LHCN-M2 (cell line): ENCODE measurements at places on chromosomes 1 and 21.

- DNase-seq, result no peak
Observed at GRCh38 chr1:170583186-170583585, 51.2 kb downstream of the GORAB start.

GRCh38 chr21:34215911-34216717 lies 142.7 kb downstream of the MRPS6 start:
- DNase-seq, result no peak

GRCh38 chr1:72431810-72432209 lies 149.5 kb upstream of the NEGR1 start:
- peak; percentile 22 for DNase-seq

DNA sequence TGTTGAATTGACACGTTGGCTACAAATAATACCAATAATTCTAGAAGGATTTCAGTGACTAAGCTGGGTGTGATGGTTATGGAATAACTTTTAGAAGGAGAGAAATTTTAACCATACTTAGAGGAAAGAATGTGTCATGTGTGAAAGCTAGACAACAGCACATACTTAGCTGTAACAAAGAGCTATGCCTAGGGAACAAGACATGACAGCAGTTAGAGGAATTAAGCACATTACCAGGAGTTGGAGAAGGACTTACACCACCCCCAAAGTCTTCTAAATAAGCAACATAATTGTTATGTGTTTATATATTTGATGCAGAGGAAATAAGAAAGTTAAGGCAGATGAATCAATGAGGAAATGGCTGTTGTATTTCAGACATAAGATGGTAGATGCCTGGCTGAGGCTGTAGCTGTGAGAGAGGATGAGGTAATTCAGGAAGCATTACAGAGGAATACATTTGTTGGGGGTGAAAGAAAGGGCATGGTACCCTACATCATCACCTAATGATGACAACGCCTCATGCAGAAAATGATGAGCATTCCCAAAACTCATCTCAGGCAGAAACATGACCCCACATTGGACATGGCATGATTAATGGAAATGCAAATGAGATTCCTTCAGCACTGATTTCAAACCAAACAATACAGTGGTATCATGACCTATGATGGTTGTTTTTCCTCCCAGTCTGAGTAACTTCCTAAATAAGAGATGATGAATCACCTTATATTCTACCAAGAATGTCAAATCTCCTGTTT lies 211.5 kb downstream of the LHX8 start:
- no peak for DNase-seq

- no peak for DNase-seq
Observed at GRCh38 chr1:12171206-12172041, 4.6 kb downstream of the TNFRSF1B start.

GRCh38 chr1:3233551-3233950 lies 164.5 kb downstream of the PRDM16 start:
- DNase-seq, result no peak

GRCh38 chr1:68178821-68179490 lies 53.4 kb downstream of the WLS start:
- peak; percentile 71 for DNase-seq

GRCh38 chr1:53174971-53175913 lies 21.4 kb upstream of the CPT2 start:
- DNase-seq, result no peak

GRCh38 chr21:14270631-14271030 lies 54.7 kb downstream of the RBM11 start:
- DNase-seq, result no peak

- DNase-seq, result no peak
Observed at GRCh38 chr1:162564762-162565218, 3.3 kb downstream of the UAP1 start.

- peak; percentile 14 for DNase-seq
Observed at GRCh38 chr1:218917656-218918055, 256.0 kb upstream of the LYPLAL1 start.

DNA sequence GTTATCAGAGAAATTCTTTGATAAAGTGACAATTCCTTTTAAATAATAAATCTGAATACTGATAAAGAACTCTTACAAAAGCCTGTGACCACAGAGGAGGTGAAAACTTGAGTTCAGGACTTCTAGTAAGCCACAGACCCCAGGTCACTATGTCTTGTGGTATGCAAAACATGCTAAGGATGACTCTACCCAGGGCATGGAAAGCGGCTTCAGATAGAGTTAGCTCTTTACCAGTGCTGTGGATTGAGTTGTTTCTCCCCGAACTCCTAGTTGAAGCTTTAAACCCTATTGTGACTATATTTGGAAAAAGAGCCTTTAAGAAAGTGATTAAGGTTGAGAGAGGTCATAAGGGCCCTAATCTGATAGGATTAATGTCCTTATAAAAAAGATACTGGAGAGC lies 42.3 kb downstream of the HLX start:
- DNase-seq, result no peak

DNA sequence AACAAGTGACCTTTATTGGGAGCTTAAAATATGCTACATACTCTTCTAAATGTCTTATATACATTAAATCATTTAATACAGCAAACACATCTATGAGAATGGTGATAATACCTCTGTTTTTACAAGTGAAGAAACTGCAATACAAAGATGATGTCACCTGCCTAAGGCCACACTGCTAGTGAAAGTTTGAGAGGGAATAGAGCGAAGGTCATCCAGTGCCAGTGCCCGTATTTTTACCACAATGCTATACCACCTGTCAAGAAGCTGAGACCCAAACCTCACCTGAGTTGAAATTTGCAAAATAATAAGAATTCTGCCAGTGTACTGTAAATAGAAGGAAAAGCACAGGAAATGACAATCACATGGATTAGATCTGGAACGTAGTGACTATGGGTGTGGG lies 200.4 kb upstream of the TMPRSS15 start:
- DNase-seq, result no peak
